ENCODE measurements at places on chromosomes 1 and 21.

GRCh38 chr21:27130154-27130553, 163.3 kb upstream of the ADAMTS5 start:
- DNase-seq = no peak

DNA sequence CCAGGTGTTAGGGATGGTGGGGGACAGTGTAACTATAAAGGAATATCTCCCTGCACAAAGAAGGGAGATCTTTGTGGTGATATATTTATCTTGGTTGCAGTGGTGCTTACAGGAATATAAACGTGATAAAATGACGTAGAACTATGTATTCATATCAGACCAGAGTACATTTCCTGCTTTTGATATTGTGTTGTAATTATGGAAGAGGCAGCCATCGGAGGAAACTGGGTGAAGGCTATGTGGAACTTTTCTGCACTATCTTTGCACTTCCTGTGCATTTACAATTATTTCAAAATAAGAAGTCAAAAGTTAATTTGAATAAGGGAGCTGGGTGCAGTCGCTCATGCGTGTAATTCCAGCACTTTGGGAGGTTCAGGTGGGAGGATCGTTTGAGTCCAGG, 37.6 kb downstream of the NDUFS5 start:
- no peak for DNase-seq

GRCh38 chr1:153493343-153493960, 33.0 kb upstream of the S100A7 start:
- DNase-seq = no peak

GRCh38 chr1:222754366-222755139, 17.6 kb downstream of the FAM177B start:
- no peak for DNase-seq

GRCh38 chr1:61426254-61426653, 298.7 kb downstream of the TM2D1 start:
- no peak for DNase-seq

GRCh38 chr21:35086357-35086756, 37.3 kb upstream of the RUNX1 start:
- DNase-seq = no peak

DNA sequence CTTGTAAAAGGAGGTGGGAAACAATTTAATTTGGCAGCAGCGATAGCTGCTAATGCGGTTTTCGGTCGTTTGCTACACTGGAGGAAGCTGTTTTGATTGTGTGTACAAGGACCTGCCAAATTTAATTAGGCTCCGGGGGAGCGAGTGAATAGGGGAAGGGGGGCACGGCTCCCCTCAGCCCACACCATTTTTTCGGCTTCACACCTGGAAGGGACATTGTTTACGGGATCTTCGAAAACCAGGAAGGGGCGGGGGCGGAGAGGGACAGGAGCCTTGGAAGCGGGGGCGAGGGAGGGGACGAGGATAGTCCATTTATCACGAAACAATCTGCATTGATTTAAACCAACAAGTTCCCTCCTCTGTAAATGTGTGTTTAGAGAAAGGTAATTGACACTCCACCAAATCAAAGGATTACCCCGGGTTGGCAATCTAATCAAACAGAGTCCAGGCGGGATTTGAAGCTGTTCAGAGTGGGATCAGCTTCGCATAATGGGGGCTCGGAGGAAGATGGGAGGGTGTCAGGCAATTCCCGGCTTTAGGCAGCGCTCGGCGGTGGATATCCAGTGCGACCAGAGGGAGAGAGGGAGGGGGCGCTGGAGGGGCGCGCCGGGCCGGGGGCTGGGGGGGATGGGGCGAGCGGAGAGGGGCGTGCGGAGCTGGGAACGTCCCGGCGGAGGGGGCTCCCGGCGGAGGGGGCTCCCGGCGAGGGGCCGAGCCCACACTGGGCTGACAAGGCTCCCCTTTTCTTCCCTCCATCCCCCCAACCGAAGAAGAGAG, 9.8 kb downstream of the PAX7 start:
- no peak for DNase-seq

DNA sequence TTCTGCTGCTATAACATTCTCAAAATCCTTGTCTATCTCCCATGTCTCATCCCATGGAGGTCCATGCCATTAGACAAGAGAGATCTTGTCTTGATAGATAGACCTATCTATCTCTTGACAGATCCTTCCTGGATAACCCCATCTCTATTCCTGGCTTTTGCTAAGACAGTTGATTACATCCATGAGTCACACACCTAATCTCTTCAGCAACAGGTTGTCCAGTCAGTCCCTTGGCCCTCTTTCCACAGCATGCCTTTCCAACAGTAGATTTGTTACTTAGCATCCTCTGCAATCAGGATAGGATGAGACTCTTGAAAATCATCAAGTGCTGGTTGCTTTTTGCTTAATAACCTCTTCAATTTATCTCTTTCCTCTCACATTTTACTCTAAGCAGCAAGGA, 46.6 kb downstream of the TRMT1L start:
- no peak for DNase-seq

- DNase-seq = no peak
Observed at GRCh38 chr1:86546787-86547221, at the start of gene CLCA4. Gene CLCA4, plus strand, starts transcription at chr1:86547078. Its CDS starts 42 bp downstream, at chr1:86547120.

GRCh38 chr1:154295408-154296235, 23.2 kb downstream of the HAX1 start:
- no peak for DNase-seq

- DNase-seq = no peak
Observed at GRCh38 chr1:193176788-193177187, 9.6 kb downstream of the B3GALT2 start.

DNA sequence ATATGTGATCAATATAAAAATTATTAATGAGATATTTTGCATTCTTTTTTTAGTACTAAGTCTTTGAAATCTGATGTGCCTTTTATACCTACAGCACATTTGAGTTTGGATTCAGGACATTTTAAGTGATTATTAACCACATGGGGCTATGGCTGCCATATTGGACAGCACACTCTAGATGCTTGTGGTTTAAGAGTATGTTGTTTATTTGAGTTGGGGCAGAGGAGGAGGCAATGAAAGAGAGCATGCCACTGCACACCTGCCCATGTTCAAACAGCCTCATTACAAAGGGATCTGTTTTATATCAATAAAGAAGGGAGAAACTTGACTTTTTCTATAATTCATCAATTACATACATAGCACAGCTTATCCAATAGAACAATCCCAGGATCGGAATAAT, 99.4 kb upstream of the EDEM3 start:
- DNase-seq = no peak

- DNase-seq = no peak
Observed at GRCh38 chr1:205444931-205445645, 10.8 kb downstream of the BLACAT1 start.

DNA sequence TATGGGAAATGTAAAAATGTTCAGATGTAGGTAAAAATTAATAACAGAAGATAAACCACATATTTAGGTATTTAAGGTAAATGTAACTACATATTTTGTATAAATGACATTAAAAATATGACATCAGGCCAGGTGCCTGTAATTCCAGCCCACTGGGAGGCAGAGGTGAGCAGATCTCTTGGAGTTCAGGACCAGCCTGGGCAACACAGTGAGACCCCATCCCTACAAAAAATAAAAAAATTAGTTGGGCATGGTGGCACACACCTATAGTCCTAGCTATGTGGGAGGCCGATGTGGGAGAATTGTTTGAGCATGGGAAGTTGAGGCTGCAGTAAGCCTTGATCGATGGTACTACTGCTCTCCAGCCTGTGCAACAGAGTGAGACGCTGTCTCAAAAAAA, 216.5 kb downstream of the SPATA17 start:
- DNase-seq = no peak

DNA sequence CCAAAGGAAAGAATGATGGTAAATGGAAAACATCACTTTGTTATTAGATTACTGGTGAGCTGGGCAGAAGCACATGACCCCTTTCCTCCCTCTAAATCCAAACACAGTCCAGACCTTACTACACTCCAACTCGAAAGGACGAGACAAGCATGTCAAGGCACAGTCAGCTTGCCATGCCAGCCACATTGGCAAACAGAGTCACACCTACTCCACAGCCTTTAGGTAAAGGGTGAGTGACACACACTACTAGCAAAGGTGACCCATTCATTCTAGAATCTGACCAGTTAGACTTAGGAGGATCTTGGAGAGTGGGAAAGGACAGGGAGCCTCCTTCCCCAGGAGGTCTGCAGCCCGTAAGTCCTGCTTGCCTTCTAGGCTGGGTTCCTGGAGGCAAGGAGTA, 3.0 kb downstream of the SLC44A3 start:
- no peak for DNase-seq

DNA sequence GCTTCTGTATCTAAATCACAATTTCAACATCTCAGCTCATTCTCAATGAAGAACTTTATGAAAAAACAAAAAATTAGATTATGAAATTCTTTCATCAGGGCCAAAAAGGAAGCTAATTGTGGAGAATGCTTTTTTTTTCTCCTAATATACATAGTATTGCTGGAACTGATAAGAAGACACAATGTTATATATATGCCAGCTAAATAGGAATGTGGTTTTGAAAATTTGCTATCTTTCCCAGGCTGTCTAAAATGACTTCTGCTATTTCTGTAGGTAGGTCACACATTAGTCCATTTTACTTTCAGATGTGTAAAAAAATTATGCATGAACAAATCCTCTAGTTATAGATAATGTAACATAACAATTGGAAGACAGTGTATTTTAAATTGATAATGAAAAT, 732.9 kb downstream of the RWDD3 start:
- no peak for DNase-seq

GRCh38 chr1:29789221-29789909, 553.0 kb downstream of the PTPRU start:
- DNase-seq = no peak

DNA sequence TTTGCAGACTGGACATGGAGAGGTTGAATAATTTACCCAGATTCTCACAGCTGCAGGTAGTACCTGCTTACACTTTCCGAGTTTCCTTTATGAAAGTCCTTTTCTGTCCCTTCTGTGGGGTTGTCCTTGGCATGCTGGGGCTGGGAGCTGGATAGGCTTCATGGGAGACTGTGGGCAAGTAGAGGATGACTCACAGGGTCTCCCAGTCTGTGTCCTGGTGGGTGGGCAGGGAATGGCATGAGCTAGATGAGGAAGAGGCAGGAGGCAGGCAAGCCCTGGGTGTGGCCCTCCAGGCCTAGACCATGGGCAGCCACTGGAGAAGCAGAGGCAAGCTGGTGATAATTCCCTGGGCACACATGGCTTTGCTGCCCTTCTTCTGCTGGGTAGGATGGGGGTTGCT, 80.6 kb downstream of the NAV1 start:
- no peak for DNase-seq

DNA sequence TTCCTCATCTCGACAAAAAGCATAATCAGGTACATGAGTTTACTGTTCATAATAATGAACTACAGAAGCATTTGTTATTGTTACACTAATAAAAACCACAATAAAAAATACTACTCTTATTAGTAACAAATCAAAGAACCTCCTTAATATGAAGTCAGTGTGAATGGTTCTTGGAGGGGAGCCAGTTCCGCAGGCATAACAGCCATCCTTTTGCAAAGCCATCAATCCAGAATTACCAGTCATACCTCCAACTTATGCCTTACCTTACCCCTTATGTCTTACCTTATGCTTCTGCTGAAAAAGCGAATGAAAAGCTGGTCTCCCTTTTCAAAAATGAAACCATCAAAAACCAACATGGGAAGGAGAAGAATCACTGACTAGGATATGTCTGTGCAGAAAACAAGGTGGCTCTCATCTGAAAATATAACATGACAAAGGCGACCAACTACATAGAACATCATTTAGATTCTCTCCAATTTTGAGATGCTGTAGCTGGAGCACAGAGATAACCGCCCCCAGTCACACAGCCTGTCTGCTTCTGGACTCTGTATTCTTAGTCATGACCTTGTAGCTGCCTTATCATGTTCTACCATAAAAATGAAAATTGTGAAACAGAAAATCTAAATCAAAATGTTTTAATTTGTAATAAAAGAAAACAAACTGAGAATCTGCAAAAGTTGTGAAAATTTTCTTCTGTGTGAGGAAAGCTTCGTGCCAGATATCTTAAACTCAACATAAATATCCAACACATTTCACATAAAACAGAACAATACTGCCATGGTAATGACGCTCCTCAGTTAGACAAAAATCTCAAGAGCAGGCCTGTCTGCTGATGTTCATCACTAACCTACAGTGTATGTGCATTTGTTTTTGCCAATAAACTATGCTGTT, 438.2 kb downstream of the SMYD3 start:
- no peak for DNase-seq

- DNase-seq = no peak
Observed at GRCh38 chr1:156826630-156827029, 10.0 kb upstream of the SH2D2A start.

GRCh38 chr1:156556354-156556753, 16.0 kb downstream of the IQGAP3 start:
- DNase-seq = no peak

GRCh38 chr1:85611425-85611824, 30.9 kb downstream of the CCN1 start:
- no peak for DNase-seq

DNA sequence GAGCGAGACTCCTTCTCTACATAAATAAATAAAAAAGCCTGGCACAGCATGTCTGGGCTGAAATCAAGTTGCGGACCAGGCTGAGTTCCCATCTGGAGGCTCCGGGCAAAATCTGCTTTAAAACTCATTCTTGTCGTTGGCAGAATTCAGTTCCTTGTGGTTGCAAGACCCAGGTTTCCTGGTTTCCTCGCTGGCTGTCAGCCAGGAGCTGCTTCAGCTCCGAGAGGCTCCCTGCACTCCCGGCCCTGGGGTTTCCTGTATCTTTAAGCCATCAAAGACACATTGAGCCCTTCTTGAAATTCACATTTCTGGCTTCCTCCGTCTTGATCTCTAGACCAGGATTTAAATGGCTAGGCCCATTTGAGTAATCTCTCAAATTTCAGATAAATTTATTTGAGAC, 20.6 kb upstream of the SCCPDH start:
- no peak for DNase-seq

GRCh38 chr1:172121081-172121717, 279.9 kb downstream of the DNM3 start:
- DNase-seq = no peak

DNA sequence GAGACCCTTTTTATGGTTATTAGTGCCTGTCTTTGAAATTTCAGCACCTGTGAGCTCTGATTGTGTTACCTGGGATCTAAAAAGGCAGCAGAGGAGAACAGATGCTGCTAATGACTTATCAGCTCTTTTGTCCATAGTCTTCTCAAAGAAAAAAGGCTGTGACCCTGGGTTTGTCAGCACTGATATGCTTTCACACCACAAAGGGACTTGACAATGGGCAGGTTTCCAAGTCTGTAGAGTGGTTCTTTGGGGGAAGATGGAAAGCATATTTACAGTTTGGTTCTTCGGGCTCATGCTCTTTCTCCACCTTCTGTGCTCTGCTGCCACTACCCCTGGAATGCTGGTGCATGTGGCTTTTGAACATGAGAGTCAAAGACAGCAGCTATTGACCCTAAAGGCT, 32.0 kb downstream of the DNAJC6 start:
- no peak for DNase-seq

GRCh38 chr21:34284666-34285065, 79.1 kb upstream of the KCNE2 start:
- no peak for DNase-seq

- no peak for DNase-seq
Observed at GRCh38 chr1:53126495-53126894, 15.9 kb downstream of the SLC1A7 start.

Measured in activated CD4-positive, CD25-positive, alpha-beta regulatory T cell (primary cell).